Stimulated activated CD8-positive, alpha-beta memory T cell treated with anti-CD3 and anti-CD28 coated beads, Interleukin-12 subunit alpha, Interleukin-12 subunit beta, amount 100 ng/mL, for 4 hours (primary cell): ENCODE measurements at places on chromosomes 1 and 21.

DNA sequence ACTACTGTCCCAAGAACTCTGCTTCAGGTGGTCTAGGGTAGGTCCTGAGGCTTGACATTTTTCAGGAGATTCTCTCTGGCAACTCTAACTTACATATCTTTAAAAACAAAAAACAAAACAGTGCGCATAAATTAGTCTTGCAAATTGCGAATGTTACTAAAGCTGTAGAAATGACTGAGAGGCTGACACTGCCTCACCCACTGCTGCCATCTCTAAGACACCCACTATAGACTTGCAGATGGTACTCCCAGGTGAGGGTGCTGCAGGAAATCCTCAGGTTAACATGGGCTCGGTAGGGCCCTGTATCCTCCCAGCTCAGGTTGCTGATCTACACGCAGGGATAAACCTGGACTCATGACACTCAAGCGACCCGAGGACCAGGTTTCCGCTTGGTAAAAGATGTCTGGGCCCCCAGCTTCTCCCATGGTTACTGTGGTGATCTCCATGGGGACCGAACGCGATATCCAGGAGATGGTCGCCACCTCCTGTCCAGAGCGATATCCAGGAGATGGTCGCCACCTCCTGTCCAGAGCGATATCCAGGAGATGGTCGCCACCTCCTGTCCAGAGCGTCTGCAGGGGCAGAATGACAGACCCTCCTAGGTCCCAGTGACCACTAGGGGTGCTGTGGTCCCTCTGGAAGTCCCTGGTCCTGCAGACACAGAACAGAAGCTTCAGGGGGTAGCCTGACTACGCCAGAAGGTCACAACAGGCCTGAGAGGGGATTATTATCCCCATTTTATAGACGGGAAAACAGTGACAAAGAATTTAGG is 16.2 kb upstream of the LY9 start:
- no peak for DNase-seq

DNA sequence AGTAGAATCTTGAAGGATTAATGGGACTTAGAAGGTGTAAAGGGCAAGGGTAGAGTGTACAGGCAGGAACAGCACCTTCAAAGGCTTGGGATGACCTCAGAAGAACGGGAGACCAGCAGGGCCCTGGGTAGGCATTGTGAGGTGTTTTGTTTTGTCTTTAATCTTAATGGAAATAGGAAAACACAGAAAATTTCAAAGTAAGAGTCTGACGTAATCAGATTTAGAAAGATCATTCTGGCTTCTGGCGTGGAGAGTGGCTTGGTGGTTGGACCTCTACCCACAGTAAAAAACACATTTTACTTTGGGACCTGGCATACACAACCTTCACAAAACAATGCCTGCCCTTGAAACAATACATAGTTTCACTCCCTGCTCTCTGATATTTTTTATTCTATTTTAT is 4.1 kb downstream of the MOV10 start:
- DNase-seq = no peak

DNA sequence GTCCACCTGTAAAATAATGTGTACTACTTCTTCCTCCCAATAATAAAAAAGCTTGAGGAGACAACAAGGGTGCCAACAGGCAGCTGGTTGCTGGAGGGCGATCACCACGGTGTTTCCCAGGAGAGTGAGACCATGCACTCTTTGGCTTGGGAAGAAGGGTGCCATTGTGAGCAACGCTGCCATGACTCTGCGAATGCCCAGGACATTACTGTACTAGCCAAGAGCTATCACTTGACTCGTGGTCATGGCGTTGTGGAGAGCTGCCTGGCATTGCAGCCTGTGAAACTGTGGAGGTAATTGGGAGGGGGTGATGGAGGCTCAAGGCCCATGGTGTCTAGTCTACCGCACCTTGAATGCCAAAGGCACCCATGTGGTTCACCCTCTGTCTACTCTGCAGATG is 14.6 kb upstream of the PRMT2 start:
- DNase-seq = no peak

GRCh38 chr1:35762141-35762540 is 7.6 kb downstream of the CLSPN start:
- no peak for DNase-seq

DNA sequence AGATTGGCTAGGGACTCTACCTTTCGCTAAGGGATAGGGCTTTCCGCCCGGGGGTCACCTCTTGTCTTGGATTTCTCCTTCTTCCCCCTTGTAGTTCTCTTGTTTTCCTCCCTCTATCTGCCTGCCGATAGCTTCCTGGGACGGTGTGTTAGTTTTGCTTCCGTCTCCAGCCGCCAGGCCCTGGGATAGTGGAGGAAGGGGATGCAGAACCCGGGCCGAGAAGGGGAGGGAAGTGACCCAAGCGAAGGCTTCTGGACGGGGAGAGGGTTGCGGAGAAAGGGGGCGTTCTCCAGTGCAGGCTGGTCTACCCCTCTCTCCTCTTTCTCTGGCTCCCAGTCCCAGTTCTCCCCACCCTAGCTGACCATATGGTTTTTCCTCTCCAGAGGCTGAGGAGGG is 871 bp downstream of the TUFT1 start:
- no peak for DNase-seq

DNA sequence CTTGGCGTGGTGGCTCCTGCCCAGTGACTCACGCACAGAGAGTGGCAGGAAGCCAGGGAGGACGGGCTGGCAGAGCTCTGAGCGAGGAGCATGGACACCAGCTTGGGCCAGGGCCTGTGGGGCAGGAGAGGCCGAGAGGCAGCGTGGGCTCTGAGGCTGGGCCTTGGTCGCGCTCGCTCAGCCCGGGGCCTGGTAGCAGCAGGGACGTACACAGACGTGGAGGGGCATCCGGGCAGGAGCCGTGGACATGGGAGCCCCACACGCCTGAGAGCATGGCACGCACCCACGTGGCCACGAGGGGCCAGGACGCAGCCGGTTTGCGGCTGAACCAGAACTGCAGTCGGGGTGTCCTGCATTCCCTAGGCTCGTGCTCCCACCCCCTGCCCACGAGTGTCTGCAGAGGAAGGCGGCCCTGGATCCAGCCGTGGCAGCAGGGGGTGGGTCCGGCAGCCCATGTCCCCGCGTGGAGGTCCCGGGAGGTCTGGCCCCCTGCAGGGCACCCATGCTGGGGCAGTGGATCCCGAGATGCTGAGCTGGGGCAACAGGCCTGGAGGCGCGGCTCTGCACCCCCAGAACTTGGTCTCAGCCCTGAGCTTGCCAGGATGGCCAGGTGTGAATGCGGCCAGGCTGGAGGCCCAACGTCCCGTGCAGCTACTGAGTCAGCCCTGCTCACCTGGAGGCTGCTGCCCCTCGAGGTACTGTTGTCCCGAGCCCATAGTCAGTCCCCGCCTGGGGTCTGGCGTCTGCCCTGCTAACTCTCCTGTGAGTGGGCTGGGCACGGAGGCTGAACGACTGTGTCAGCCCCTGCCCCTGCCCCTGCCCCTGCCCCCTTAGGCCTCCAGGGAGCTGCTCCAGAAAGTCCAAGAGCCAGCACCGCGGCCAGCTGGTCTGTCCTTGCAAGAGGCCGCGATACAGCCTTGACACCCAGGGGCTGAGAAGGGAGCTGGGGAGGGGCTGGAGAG is 61.6 kb downstream of the SLX9 start:
- no peak for DNase-seq

- DNase-seq = no peak
Observed at GRCh38 chr21:46600978-46601377, 3.9 kb downstream of the S100B start.

DNA sequence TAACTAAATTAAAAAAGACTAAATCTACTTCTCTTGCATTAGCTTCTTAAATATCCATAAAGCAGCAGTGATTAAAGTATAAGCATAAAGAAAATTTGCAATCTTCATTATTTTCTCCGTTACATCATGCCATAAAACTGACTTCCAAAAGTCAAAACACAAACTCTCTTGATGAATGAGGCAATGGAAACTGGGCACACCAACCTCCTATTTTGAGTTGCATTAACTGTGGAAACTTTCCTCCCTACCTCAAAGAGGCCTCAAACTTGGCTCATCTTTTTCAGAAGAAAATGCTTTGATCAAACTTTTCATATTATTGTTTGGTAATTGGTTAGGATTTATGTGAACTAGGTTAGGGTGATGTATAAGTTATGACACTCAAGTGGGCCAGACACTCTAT is 4.1 kb upstream of the BTG3 start:
- no peak for DNase-seq

DNA sequence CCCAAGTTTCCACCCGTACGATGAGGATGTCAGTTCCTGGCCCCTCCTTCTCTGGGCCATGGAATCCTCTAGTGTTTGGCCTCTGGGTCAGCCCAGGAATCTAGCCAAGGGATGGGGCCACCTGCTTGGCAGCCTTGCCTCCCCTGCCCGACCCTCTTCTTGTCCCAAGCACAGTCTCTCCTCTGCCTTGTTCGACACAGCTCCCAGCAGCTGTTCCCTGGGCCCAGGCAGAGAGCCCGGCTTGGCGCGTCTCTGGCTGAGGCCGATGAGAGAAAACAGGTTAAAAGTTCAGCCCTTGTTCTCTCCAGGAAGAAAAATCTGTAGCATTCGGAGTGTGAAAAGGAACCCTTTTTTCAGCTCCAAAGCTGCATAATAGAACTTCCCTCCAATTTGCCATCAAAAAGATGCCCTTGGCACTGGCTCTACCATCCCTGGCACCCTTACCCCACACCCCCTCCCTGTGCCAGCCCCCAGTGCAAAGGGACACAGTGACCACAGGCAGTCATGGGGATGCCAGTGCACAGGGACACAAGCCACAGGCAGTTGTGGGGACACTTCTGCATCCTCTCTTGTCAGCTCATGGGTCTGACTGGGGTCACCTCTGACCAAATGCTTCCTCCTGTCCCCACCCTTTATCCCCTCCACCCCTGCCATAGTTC is 68.4 kb downstream of the EPHB2 start:
- no peak for DNase-seq

DNA sequence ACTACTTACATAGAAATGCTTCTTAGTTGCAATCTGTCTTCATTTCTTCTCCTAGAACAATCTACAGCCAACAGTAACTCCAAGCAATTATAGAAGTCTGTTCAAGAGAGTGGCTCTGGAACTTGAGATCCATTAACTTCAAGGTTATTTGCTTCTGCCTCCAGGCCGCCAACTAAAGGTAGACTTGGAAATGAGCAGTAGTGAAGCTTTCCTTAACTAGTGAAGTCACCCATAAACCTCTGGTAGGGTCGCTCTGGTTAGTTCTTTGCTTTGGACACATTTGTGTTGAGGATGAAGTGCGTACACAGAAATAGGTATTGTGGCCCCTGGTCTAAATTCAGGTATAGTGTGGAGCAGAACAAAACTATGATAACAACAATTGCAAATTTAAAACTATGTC is 809.9 kb upstream of the RGS18 start:
- DNase-seq = no peak

- DNase-seq = no peak
Observed at GRCh38 chr1:13583595-13583965, at the start of gene PDPN. Gene PDPN, plus strand, starts transcription at chr1:13583832. Its CDS starts 202 bp downstream, at chr1:13584034.

DNA sequence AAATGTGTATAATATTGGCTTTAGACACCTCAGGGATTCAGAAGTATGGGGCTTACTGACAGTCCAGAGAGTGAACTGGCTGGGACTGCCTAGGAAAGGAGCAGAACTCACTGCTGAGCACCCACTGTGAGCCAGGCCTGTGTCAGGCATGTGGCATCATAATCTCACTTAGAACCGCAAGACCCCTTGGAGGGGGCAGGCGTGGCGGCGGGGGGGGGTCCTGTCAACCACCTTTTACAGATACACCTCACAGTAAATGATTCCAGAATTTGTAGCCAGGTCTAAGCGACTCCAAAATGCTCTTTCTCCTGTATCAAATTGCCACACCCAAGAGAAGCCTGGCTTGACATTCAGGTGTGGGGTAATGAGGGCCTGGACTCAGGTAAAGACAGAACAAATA is 235.5 kb downstream of the KCNH1 start:
- no peak for DNase-seq

GRCh38 chr1:156602557-156602993 is 1.3 kb upstream of the GPATCH4 start:
- DNase-seq = no peak

DNA sequence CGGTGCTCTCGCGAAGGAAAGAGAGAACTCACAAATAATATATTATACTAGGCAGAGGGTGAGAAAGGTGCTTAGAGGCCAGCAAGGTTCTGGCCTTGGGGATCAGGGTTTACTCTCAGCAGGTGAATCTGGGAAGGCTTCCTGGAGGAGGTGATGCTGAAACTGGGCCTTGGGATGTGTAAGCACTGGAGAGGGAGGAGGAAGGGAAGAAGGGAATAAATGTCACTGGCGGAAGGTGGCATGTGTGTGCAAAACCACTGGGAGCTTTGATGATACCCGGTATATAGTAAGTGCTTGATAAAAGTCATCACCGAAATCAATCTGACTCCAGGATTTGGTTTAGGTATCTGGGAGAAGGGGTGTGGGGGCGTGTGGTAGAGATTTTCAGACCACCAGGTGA is 24.4 kb downstream of the SPSB1 start:
- no peak for DNase-seq

- DNase-seq = no peak
Observed at GRCh38 chr1:205928317-205928716, 14.9 kb downstream of the SLC26A9 start.

GRCh38 chr21:43847301-43847700 is 17.7 kb upstream of the AGPAT3 start:
- no peak for DNase-seq

DNA sequence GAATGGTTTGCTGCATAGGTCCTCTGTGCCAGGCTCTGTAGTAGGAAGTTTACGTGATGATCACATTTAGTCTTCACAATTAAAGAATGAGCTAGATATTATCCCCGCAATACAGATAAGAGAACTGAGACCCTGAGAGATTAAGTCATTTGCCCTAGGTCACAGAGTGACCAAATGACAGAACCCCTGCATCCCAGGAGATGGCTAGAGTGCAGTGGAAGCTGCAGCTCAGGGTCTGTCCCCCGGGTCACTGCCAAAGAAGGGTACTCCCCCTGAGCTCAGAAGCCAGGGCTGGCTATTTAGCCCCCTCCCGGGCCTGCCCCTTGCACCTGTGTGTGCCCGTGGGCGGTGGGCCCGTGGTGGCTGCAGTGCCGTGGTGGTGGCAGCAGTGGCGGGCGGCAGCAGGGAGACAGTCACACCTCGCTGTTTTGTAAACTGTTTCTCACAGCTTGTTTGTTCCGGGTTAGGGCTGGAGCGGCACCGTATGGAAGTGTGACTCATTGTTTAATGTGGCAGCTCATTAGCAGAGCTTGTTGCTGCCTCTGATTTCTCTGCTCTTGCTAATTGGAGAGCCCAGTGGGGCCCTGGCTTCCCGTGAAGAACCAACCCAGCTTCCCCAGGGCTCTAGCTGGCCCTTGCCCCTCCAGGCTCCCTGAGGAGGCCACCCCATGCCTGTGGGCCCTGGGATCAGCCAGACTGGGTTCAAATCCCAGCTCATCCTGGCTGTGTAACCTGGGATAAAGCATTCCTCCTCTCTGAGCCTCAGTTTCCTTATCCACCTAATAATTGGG is 19.3 kb upstream of the FOXO6 start:
- DNase-seq = no peak

- no peak for DNase-seq
Observed at GRCh38 chr1:172429331-172430127, 9.0 kb downstream of the C1orf105 start.

- no peak for DNase-seq
Observed at GRCh38 chr1:168687816-168688215, 41.2 kb downstream of the DPT start.

- DNase-seq = peak; percentile 37
Observed at GRCh38 chr1:37682334-37682987, 9.9 kb upstream of the CDCA8 start.

- DNase-seq = no peak
Observed at GRCh38 chr1:26794391-26794790, 6.6 kb downstream of the PIGV start.
